ENCODE measurements at places on chromosomes 2 and 18.

- DNase-seq, result no peak
Observed at GRCh38 chr2:108585436-108585835, 51.2 kb downstream of the LIMS1 start.

DNA sequence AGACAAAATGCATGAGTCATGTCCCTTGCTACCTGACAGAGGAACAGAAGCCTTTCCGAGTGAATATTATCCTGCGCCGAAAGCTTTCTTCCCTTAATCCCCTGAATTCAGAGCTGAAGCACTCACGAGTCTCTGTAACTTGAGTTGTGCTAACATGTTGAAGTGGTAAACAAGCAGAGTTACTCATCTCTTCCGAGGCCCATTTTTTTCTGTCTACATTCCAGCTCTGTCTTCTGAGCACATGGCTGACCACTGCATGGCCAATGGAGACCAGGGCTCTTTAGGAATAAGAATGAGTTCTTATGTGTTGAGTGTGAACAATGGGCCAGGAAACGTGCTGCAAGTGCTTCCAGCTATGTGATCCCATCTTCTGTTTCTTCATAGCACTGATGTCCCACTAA, 73.1 kb upstream of the PID1 start:
- DNase-seq, result no peak

- DNase-seq, result no peak
Observed at GRCh38 chr2:85269959-85270358, 57.8 kb downstream of the TGOLN2 start.

DNA sequence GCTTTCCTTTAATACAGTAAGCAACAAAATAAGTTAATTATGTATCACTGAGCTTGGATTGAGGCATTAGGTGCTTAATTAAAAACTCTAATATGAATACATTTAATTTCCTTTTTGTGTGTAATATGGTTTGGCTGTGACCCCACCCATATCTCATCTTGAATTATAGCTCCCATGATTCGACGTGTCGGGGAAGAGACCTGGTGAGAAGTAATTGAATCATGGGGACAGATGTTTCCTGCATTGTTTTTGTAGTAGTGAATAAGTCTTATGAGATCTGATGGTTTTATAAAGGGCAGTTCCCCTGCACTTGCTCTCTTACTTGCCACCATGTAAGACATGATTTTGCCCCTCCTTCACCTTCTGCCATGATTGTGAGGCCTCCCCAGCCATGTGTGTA, 325.4 kb upstream of the CDH7 start:
- DNase-seq, result no peak

- no peak for DNase-seq
Observed at GRCh38 chr18:463827-464541, 36.5 kb downstream of the COLEC12 start.
